ENCODE measurements at places on chromosomes 2 and 18. TPM values are rescaled to one million over a fixed set of nuclear protein-coding genes. Genes with fewer than 3 reads are reported as not detected.

The NAT8 gene
- total RNA-seq: not detected

The TPO gene
- total RNA-seq: not detected

The PLEKHH2 gene
- total RNA-seq: 1.2 TPM

- DNase-seq: no peak
Measured at GRCh38 chr2:203567691-203568090, 32.6 kb upstream of the RAPH1 start.

DNA sequence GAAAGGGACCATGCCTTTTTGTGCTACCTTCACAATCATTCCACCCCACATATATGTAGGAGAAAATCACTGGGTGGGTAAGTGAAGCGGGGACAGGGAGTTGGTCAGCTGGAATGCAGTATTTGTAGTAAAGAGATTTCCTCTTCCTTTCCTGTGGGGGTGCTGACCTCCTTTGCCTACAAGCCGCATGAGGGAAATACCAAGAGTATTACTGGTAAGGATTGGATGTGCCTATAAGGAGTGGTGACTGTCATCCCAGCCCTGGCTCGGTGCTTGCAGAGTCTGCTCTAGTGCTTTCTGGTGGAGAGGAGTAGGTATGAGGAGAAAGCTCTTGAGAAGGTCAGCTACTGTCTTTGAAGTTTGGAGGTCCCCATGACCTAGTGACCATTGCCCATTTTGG is 324.6 kb downstream of the HRH4 start:
- DNase-seq: no peak

GRCh38 chr18:44723411-44723810 is 42.7 kb downstream of the SETBP1 start:
- no peak for DNase-seq

- no peak for DNase-seq
Measured at GRCh38 chr2:101796825-101797600, 99.5 kb downstream of the MAP4K4 start.

- DNase-seq: no peak
Measured at GRCh38 chr18:79111483-79111882, 42.3 kb downstream of the ATP9B start.

GRCh38 chr2:3314626-3315025 is 63.0 kb downstream of the EIPR1 start:
- DNase-seq: no peak

GRCh38 chr2:43175020-43175441 is 51.4 kb downstream of the ZFP36L2 start:
- no peak for DNase-seq

DNA sequence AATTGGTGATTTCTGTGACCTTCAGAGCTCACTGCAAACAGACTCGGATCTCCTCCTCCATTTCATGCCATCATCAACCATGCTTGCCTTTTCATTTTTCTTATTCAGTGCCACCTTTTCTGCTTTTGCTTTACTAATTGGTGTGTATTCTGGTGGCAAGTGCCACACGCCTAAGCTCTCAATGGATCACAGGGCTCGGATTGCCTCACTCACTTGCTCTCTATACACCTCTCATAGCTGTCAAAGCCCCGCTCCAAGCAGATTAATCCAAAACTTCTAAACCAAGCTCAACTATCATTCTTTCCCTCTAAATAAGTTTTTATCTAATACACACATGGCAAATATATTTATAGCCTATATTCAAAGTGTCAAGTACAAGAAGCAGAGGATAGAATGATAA is 86.4 kb downstream of the PLEKHM3 start:
- no peak for DNase-seq

Data from MG63 (cell line).